Muscle of leg (tissue), 16 donors: ENCODE measurements at places on chromosomes 6 and 20. TPM values are rescaled to one million over a fixed set of nuclear protein-coding genes. Genes with fewer than 3 reads are reported as not detected.

SLC22A3 gene
- polyA plus RNA-seq: 9.6 TPM

DNA sequence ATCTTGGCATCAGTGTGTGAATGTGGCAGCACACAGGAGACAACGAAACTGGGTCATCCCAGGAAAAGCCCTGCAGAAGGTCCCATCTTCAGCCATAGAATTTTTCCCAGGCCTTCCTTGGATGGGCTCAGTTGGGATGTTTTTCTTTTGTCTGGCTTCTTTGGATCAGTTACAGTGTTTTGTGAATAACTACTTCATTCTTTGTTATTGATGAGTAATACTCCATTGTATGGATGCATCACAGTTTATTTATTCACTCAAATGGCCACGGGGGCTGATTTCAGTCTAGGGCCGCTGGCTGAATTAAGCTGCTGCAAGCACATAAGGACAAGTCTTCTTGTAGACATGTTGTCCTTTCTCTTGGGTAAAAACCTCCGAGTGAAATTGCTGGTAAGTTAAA lies 81.3 kb upstream of the CD93 start:
- no peak overlapping the region for H3K27ac ChIP-seq
- no peaks in the 10 kb centered on the region for H3K36me3 ChIP-seq
- peaks cover 31% of the 10 kb centered on the region for H3K4me1 ChIP-seq
- no peak overlapping the region for H3K4me3 ChIP-seq
- DNase-seq: no peak
- no peaks in the 10 kb centered on the region for H3K27me3 ChIP-seq

AGER gene
- 8.0 TPM for polyA plus RNA-seq

- no peak overlapping the region for H3K4me3 ChIP-seq
- H3K4me1 ChIP-seq: peaks cover 3% of the 10 kb centered on the region
- peaks cover 2% of the 10 kb centered on the region for H3K36me3 ChIP-seq
- DNase-seq: peak; percentile 49
- no peaks in the 10 kb centered on the region for H3K27me3 ChIP-seq
- no peak overlapping the region for H3K27ac ChIP-seq
These were observed 58.0 kb downstream of the BLOC1S5 start for GRCh38 chr6:8006208-8006607.

VNN1 gene
- 0.64 TPM for polyA plus RNA-seq

REM1 gene
- 3.6 TPM for polyA plus RNA-seq

GRCh38 chr20:25286917-25287316 lies 39.0 kb downstream of the PYGB start:
- no peaks in the 10 kb centered on the region for H3K27me3 ChIP-seq
- DNase-seq: no peak
- peaks cover 5% of the 10 kb centered on the region for H3K4me1 ChIP-seq
- peaks cover 85% of the 10 kb centered on the region for H3K36me3 ChIP-seq
- H3K27ac ChIP-seq: no peak overlapping the region
- H3K4me3 ChIP-seq: no peak overlapping the region

DNA sequence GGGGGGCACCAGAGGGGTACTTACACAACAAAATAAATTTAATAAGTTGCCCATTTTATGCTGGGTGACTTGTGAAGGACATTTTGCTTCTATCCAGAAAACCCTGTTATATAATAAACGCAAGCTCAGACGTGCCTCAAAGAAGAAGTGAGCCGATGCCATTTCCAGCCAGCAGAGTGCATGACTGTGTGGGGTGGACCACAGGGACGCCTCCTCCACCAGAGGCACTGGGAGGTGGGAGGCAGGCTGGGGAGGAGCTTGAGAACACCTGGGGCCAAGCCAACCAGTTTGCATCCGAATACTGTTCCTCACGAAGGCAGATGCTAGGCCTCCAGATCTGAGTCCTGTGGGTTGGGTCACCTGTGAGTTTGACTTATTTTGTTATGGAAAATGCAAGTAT lies 363.8 kb downstream of the RNGTT start:
- no peaks in the 10 kb centered on the region for H3K36me3 ChIP-seq
- no peak overlapping the region for H3K27ac ChIP-seq
- no peaks in the 10 kb centered on the region for H3K27me3 ChIP-seq
- H3K4me3 ChIP-seq: no peak overlapping the region
- no peaks in the 10 kb centered on the region for H3K4me1 ChIP-seq

LATS1 gene
- 21.8 TPM for polyA plus RNA-seq

RAET1L gene
- not detected for polyA plus RNA-seq

DNA sequence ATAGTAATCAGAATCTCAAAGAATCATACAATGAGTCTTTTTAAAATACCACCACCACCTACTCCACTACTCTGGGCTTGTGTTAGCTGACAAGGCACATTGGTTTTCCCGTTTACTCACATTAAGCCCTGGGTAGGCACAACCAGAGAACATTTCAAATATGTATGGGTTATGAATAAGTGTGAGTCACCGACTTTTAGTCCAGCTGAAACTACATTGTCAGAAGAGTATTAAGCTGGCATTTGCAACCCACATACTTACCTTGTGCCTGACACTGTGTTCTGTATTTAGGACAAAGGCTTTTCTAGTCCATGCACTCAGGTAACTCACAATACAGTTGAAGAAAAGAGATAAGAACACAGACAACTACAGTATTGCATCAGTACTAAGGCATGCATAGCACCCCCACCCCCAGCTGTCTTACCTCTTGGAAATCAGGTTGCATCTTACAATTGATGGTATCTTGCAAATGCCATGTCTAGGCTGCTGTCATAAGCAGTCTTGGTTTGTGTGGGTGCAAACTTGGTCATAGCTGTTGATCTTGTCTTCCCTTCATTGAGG lies 40.3 kb upstream of the AHI1 start:
- no peaks in the 10 kb centered on the region for H3K4me1 ChIP-seq
- no peak for DNase-seq
- H3K27ac ChIP-seq: no peak overlapping the region
- no peaks in the 10 kb centered on the region for H3K27me3 ChIP-seq

DNA sequence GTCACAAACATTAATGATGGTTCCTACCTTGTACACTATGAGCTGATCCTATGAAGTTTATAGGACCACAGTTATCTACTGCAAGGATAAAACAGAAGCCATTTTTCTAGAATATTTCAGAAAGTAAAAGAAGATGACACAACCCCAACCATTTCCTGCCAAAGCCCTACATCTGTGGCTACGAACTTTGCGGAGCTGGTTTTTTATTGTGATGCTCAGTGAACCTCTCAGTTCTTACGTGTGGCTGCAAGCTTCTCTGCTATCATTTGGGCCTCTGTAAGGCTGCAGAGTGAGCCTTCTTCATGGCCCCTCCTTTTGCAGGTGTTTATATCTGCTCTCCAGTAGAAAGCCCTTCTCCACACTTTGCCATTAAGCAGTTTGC lies 17.8 kb upstream of the TAGAP start:
- H3K4me1 ChIP-seq: peaks cover 3% of the 10 kb centered on the region
- H3K27me3 ChIP-seq: peaks cover 2% of the 10 kb centered on the region
- DNase-seq: no peak
- H3K27ac ChIP-seq: peak overlapping the region; percentile 43
- H3K36me3 ChIP-seq: no peaks in the 10 kb centered on the region

DNA sequence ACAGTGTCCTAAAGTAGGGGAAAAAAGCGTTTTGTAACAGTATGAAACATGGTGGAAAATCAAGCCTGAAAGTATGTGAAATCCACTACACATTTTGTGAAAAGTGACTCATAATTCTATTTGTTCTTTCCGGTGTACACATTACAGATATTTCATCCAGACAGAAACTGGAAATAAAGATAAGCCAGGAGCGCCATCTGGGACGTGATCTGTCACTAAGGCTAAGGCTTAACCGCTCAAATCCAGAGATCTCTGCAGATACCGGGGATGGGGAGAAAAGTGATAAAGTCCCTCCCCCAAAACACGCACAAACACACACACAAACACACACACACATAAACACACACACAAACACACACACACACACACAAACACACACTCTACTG lies 26.6 kb upstream of the SRSF6 start:
- no peak overlapping the region for H3K27ac ChIP-seq
- no peak overlapping the region for H3K4me3 ChIP-seq
- H3K36me3 ChIP-seq: no peaks in the 10 kb centered on the region
- no peaks in the 10 kb centered on the region for H3K27me3 ChIP-seq
- DNase-seq: no peak
- H3K4me1 ChIP-seq: no peaks in the 10 kb centered on the region

DNA sequence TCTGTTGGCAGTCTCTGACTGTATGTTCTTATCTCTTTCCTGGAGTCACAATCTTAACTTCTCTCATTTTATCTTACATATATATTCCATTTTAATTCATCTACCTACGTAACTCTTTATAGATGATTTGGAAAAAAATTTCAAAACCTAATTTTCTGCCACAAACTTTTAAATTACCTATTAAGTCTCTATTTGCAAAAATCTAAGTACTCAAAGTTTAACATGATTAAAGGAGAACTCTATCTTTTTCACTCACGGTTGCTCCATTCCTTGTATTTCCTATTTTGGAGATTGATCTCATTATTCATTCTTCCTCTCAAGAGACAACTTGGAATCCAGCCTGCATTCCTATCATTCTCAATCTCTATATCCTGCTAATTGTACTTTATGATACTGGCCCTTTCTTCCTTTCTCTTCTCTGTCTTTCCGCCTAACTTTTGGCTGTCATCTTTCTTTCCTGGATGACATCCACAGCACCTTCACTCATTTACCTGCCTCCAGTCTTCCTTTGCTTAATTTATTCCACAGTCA lies 1071.1 kb upstream of the CITED2 start:
- peak; percentile 56 for DNase-seq
- no peaks in the 10 kb centered on the region for H3K27me3 ChIP-seq
- H3K4me1 ChIP-seq: no peaks in the 10 kb centered on the region
- no peaks in the 10 kb centered on the region for H3K36me3 ChIP-seq

TBCC gene
- 16.1 TPM for polyA plus RNA-seq

PGC gene
- polyA plus RNA-seq: not detected

AFG1L gene
- polyA plus RNA-seq: 4.4 TPM

DNA sequence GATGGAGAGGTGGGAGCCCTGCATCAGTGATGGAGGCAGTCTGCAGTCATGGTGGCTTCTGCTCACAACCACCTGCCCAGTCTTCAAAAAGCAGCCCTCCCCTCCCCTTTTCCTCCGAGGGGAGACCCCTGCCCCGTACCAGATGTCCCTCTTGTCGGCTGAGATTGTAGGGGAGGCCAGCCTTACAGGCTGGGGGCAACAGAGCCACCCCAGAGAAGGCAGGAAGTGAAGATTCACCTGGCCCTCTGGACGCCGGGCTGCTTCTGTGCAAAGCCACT lies 4.5 kb downstream of the TNFRSF6B start:
- H3K4me1 ChIP-seq: peaks cover 40% of the 10 kb centered on the region
- H3K4me3 ChIP-seq: no peak overlapping the region
- H3K27ac ChIP-seq: no peak overlapping the region
- H3K27me3 ChIP-seq: no peaks in the 10 kb centered on the region
- H3K36me3 ChIP-seq: peaks cover 37% of the 10 kb centered on the region
- DNase-seq: no peak

GRCh38 chr6:27814665-27815424 lies 97.4 kb downstream of the OR2B2 start:
- H3K27ac ChIP-seq: peak overlapping the region; percentile 95
- no peaks in the 10 kb centered on the region for H3K27me3 ChIP-seq
- H3K4me3 ChIP-seq: peak overlapping the region; percentile 47
- H3K4me1 ChIP-seq: peaks cover 12% of the 10 kb centered on the region
- no peaks in the 10 kb centered on the region for H3K36me3 ChIP-seq

DNA sequence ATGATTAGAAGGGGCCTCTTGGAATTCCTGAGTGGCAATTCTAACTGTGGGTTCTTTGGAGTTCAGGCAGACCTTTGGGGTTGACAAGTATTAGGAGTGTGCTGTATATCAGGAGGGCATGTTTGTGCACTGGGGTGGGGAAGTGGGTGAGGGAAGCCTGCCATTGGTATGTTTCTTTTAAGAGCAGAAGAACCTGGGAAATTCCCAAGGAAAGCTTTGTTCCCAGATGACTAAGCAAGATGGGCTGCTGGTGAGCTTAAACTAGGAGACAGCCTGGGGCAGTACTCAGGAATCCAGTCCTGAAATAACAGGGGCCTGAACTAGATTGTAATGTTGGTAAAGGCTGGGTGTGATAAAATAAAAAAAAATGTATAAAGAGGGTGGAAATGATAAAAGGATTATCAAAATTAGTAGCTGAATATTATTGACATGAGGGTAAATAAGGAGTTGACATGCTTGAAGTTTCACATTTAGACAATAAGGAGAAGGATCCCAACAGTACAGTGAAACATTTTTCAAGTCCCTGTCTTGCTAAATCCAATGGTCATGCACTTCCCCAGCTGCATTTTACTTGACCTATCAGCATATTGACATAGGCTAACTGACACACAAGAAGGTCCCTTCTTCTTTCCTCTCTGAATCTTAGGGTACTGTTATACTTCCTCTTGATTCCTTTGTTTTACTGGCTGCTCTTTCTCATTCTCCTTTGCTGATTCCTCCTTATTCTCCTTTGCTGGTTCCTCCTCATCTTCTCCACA lies 18.4 kb upstream of the IFNGR1 start:
- no peak overlapping the region for H3K27ac ChIP-seq
- no peak for DNase-seq
- H3K36me3 ChIP-seq: no peaks in the 10 kb centered on the region
- H3K4me3 ChIP-seq: no peak overlapping the region
- H3K4me1 ChIP-seq: peaks cover 7% of the 10 kb centered on the region

FOXA2 gene
- polyA plus RNA-seq: 0.91 TPM
